ENCODE measurements at places on chromosomes 6 and 20. TPM values are rescaled to one million over a fixed set of nuclear protein-coding genes. Genes with fewer than 3 reads are reported as not detected.

DNA sequence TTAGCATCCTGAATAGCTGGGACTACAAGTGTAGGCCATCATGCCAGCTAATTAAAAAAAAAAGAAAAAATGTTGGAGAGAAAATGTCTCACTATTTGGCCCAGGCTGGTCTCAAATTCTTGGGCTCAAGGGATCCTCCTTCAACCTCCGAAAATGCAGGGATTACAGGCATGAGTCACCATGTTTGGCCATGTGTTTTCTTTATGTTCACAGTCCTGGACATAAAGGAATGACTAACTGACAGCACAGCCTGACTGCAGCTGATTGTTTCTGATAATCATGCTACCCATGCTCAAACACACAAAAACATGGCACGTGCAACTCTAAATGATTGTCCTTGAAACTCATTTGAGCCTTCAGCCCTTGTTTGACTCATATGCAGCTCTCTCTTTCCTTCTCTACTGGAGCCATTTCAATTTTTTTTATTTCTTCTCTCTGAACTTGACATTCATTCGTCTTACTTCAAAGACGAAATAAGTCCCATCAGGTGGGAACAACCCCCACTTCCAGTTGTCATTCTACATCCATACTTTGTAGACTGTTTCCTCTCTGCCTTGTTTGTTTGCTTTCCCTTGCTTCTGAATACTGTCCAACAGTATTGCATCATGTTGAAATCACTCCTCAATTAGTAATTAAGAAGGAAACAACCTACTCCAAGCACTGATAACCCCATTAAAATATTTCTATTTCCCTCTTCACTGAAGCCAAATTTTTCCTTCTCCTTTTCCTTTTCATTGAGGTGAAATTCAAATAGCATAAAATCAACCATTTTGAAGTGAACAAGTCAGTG is 413.0 kb downstream of the BMP2 start:
- no peaks in the 10 kb centered on the region for H3K27me3 ChIP-seq
- DNase-seq = no peak
- H3K4me3 ChIP-seq = no peak overlapping the region
- no peaks in the 10 kb centered on the region for H3K36me3 ChIP-seq
- no peak overlapping the region for H3K27ac ChIP-seq

Gene CTCFL
- not detected for total RNA-seq

GRCh38 chr20:32021091-32021490 is 10.9 kb downstream of the CCM2L start:
- peaks cover 6% of the 10 kb centered on the region for H3K36me3 ChIP-seq
- no peak overlapping the region for H3K27ac ChIP-seq
- no peak overlapping the region for H3K4me3 ChIP-seq
- peaks cover 18% of the 10 kb centered on the region for H3K4me1 ChIP-seq
- no peak for DNase-seq

Gene PPP1R16B
- 60.9 TPM for total RNA-seq

Gene RBBP8NL
- total RNA-seq = not detected

DNA sequence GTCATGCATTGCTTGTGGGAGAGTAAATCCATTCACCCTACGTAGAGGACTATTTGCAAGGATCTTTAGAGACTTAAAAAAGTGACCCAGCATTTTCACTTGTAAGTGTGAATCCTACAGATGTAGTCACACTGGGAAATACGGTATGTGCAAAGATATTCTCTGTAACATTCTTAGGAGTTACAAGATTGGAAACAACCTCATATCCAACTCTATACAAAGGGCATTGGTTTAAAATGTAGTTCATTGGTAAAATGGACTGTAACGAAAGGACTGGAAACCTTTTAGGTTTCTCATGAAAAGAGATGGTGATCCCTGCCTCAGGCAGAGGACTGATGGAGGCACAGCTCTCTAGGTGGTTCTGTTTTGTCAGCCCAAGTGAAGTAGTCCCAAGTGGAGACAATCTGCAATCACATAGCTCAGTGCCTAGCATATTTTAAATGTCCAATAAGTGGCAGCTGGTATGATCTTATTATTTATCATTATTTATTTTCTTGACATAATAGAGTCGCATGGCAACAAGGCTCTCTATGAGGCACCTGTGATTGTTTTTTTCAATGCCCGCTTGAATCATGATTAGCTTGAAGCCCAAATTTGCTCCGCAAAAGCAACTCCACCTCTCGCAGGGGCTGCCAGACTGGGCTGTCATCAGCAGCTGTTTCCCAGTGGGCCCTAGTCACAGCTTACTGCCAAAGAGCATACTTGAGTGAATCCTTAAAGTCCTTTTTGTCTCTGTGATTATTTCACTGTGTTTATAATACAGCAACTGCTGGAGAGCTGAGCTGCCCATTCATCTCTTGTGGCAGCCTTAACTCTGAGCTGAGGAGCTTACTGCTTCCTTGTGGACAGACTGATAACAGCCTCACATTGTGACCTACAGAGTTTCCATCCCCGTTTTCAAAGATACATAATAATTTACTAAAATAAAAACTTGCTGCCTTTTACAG is 19.8 kb upstream of the ENPP1 start:
- peaks cover 7% of the 10 kb centered on the region for H3K4me1 ChIP-seq
- no peak for DNase-seq
- H3K36me3 ChIP-seq = no peaks in the 10 kb centered on the region
- H3K4me3 ChIP-seq = no peak overlapping the region

Measured in T-helper 17 cell (primary cell).